Ascending aorta (tissue), 2 donors: ENCODE measurements at places on chromosomes 2 and 18. TPM values are rescaled to one million over a fixed set of nuclear protein-coding genes. Genes with fewer than 3 reads are reported as not detected.

DNA sequence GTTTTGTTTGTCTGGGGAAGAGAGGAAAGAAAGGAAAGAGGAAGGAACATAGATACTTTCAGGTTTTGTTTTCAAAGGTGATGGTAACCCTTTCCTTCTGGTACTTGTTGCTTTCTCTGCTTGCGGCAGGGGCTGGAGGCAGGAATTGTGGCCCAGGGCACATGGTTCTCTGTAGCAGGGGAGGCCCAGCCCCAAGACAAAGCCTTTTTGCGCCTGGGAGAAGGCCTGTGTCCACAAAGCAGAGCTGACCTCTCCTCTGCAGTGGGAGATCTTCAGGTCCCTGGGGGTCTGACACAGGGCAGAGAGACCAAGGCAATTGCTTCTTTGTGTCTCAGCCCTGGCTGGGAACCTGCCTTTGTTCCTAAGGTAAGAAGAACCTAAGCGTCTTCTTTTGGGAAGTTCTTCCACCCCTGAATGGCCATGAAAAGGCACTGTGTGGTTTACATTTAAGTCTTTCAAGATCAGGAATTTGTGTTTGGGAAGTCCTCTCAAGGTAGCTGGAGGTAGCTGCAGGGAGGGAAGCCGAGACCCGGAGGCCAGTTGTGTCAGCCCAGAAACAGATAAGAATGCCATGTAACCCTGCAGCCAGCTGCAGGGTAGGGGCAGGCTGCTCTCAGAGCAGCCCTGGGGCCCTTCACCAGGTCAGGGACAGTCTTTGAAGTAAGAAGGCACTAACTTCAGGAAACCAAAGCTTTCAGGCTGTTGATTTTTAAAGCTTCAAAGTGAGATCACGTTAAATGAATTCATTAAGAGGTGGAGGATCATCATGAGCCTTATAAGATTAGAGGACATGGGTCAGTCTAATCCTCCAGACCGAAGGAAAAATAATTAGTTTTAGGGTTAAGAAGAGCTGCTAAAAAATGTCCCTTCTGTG is 119.3 kb downstream of the STPG4 start:
- no peak for DNase-seq

GRCh38 chr2:112814278-112814677 is 22.3 kb downstream of the IL1B start:
- no peak for DNase-seq

The CXCR1 gene
- not detected for total RNA-seq

- no peak for DNase-seq
These were observed 15.3 kb downstream of the TET3 start for GRCh38 chr2:73999881-74000597.

DNA sequence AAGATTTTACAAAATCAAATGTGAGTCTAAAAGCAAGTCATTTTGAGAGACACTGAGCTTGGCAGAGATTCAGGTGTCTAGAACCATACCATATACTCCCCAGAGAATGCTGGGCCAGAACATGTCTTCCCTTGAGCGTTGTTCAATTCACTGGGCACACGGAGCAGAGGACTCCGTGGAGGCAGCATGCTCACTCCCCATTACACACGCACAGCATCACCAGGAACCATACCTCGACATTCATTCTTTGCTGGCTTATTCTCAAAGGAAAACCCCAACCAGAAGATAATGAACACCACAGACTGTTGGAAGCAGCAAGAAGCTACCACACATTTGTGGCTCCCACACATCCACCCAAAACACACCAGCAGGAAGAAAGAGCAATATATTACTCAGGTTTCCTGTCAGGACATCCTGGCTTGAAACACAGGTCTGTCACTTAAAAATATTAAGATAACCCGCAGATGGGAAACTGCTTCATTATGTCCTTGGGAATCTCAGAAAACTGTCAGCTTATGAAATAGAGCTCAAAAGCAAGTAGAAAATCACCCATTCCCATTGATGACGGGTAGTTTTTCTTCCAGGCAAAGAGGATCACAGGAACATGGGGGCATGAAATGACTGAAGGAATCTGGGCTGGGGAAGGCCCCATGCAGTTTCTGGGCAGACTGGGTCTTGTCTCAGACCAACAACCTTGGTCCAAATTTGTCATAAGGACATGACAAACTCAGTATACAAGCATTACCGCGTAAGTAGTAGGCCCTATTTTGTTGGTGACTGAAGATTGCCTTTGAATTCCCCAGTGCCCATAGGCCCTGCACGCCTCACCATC is 46.4 kb downstream of the PCBP1 start:
- no peak for DNase-seq

The RTN4 gene
- 296 TPM for total RNA-seq

The ABCG5 gene
- total RNA-seq = 4.0 TPM

DNA sequence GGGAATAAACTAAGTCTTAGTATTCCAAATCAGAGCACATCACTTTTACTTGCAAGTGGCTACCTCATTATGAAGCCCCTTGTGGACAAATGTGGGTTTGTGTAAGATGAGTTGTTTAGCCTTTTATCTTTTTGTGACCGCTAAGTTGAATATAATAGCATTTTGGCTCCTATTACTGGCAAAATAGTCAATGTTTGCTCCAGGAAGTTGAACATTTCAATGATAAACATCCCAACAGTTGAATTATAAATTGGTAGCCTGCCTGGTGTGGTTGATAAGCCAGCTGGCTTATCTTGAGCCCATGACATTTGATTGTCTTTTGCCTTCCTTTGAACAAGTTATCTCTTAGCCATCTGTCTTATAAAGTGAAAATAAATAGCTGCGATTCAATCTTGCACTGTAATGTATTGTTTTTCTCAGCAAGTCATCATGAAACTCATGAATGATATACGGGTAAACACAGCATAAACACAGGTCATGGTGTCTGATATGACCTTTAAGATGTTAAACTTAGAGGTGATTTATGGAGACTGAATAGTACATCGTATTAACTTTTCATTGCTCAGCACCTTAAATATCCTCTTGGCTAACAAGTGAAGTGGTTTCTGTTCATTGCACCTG is 338.4 kb downstream of the SOCS6 start:
- DNase-seq = no peak

DNA sequence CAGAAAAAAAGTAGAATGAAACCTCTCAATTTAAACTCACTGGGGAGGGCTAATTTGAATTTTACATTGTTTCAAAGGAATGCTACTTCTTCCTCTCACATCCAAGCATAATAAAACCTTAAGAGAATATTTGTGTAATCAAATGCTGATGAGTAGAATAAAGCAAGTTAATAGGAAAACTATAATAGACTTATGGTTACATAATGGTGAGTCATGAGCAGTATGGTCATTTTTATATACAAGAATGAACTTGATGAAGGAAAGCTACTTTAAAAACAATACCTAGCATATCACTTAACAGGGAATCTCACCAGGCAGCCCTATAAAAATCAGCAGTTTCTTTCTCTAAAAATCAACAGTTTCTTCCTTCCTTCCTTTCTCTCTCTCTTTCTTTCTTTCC is 80.3 kb downstream of the VSNL1 start:
- no peak for DNase-seq

DNA sequence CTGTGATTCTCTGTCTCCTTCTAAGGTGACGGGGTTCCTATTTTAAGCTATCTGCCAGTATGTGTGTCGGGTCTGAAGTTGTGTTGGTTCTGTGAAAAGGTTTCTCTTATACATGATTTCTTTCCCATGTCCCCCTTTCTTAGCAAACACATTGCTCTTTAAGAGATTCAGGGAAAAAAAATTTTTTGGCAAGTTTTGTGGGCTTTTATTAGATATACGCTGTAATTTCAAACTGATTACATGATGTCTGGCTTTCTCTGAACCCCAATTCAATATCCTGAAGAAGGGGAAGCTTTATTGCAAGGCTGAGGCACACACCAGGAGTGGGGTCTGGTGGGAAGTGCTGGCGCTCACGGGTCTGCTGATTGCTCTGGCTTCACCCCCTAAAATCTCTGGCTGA is 210.6 kb downstream of the AGPS start:
- no peak for DNase-seq

The SERPINB13 gene
- not detected for total RNA-seq

- no peak for DNase-seq
These were observed 846.9 kb upstream of the ACVR2A start for GRCh38 chr2:146997945-146998344.

The SERPINB10 gene
- total RNA-seq = not detected

GRCh38 chr18:62023536-62023935 is 130.7 kb upstream of the RNF152 start:
- DNase-seq = no peak

DNA sequence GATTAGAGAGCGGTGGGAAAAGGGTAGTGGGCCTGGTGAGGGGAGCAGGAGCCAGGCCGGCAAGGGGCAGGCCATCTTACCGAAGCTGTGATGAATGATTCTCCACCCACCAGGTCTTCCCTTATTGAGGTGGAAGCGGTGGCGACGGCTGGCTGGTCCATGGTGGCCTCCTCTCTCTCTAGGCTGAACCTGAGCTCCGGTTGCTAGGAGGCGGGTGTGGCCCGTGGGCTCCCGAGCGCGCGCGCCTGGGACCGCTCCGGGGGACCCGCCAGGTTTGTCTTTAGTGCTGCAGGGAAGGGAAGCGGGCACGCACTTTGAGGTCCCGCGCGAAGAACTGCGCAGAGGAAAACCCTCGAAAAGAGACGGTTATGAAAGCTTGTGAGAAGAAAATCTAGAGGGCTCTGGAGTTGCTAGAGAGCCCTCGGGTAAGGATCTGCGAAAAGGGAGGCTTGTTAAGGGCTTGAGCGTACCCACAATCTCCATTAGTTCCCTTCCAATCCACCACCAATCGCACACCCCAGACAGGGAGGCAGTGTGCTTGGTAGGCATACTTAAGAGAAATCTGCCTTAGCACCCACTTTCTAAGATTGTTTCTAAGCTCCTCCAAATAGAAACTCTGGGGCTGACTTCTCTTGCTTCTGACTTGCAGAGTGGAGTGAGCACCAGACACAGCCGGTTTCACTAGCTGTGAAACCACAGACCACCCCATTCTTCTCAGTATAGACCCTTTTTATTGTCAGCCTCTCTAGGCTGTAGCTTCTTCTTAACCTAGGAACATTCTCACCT is at the start of gene STPG4:
TSS of gene STPG4 (minus strand) at position 218 of the 786 bp plus-strand sequence. CDS start at position 161, 57 bp downstream.
- no peak for DNase-seq

DNA sequence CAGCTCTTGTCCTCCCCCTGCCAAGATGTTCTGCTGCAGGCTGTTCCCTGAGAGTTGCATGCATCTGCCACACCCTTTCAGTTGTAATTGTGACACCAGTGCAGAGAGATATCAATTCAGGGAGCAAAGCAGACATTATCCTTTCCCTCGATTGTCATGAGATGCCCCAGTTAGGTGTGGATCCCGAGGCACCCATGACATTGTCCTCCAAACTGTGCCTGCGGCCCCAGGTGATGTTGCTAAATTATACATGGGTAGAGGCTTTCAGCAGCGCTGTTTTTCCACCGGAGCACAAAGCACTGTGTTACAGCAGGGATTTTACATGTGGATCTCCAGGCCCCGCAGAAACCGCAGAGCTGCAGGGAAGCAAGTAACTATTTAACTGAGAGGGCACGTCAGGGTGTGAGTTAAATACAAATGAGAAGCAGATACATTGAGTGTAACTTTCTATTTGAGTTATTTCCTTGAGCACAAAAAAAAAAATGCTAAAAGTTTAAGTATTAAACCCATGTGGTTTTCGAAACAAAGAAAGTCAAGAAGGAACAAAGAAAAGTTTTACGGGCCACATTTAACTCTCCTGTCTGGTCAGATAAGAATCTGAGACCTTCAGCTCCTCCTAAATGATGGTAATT is 90.3 kb upstream of the BCL2L11 start:
- no peak for DNase-seq

The CCDC150 gene
- 7.1 TPM for total RNA-seq

The INHA gene
- total RNA-seq = not detected

- DNase-seq = no peak
These were observed 250.9 kb upstream of the SP5 start for GRCh38 chr2:170464268-170464667.

GRCh38 chr2:191565647-191566198 is 112.2 kb upstream of the NABP1 start:
- no peak for DNase-seq

DNA sequence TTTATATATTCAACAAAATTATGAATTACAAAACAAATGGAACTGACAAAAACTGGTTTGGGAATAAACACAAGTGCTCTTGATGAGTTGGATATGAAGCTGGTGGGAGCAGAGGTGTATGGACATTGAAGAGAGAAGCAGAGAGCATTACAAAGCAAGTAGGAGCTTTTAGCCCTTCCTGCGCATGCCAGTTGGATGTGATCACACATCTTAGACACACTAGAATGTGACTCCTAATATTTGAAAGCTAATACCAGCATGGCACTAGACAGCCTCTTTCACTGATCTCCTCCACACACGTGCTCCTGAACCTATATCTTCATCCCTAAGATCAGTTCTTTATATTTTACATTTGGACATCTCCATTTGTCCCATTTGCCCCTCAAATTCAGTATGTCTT is 298.1 kb downstream of the MTX2 start:
- no peak for DNase-seq

DNA sequence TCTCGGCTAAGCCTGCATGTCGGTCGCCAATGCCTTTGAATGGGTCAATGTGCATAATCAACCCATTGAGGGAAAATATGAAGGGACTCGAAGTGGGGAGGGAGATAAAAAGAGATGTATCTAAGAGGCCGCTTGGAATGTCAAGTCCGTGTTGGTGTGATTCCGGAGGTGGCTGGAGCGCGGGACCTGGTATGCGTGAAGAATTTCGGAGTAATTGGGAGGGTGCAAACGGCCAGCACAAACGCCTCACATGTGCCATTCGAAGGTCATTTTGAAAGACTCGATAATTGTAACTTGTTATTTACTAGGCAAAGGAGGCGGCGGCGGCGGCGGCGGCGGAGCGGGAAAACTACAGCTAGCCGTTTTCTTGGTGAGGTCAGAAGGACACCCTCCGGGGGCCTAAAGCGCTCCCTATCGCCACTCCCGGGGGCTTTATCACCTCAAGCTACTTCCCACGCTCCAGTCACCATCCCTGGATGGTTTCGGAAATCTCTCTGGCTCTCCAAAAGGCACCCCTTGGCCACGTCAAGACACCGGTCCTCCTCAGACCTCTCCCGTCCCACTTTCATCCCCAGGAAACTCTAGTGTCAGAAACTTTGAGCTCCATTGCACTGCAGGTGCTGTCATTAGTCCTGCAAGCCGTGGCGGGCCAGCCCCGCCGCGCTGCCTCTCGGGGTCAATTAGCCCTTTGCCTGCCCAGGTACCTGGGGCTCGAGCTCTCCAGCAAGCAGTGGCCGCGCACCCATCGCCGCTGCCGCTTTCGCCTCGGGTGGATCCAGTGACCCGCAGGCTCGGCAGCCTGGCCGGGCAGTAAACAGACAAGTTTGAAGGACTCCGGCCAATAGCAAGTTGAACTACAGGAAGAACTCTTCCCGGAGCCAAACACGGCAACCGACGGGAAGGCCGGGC is 1.5 kb downstream of the ERBB4 start:
- DNase-seq = peak; percentile 10

The AAK1 gene
- 53.4 TPM for total RNA-seq
